Mucosa of gallbladder (tissue), 1 donor: ENCODE measurements at places on chromosomes 5 and 9. TPM values are rescaled to one million over a fixed set of nuclear protein-coding genes. Genes with fewer than 3 reads are reported as not detected.

DNA sequence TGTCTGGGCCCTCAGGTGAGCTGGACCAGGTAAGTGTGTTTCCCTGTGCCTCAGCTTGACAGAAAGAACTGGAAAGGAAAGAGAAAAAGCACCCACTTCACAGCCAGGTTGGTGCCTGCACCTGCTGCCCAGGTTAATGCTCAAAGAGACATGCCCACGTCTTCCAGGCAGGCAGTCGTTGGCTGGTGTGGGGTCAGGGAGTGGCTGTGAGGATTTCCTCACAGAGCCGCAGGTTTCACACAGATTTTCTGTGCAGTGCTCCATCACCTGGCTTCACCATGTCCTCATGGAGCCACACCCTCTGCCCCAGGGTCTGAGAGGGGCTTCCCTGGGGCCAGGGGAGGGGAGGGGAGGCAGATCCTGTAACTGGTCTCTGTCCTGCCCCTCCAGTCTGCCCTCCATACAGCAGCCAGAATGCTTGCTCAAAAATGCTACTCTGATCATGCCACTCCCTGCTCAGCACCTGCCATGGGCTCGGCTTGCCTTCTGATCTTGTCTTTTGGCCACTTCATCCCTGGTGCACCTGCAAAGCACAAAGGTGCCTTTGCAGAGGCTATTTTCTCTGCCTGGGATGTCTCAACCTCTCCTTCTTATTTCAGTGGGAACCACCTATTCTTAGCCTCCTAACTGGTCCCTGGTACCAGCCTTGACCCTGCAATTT, 82.5 kb upstream of the UBTD2 start:
- no peak for DNase-seq

DNA sequence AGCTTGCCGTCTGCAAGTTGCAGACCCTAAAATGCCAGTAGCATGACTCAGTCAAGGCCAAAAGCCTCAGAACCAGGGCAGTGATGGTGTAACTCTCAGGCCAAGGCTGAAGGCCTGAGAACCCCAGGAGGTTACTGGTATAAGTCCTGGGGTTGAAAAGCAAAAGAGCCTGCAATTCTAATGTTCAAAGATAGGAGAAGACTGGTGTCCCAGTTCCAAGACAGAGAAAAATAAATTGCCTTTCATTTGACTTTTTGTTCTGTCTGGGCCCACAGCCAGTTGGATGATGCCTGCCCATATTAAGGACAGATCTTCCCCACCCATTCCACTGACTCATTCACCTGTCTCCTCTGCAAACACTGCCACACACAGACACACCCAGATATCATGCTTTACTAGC, 673.2 kb downstream of the CDH18 start:
- DNase-seq = peak; percentile 33

- DNase-seq = no peak
These were observed 78.5 kb downstream of the KIF4B start for GRCh38 chr5:155091768-155092717.

DNA sequence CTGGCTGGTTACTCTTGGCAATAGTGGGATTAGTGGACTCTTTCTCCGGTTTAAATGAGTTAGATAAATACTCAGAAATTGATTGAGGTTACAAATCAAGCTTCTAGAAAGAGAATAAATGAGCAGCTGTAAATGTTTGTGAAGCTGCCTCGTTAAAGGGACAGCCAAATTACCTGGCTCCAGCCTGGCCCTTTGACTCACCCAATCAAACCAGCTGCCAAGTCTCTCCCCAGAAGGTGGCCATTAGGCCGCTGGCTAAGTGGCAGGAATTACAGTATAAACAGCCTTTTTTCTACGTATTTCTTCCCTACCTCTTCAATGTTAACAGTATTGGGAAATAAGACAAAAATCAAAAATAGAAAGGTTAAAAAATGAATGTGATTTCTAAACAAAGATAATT, 46.0 kb upstream of the SRFBP1 start:
- no peak for DNase-seq

DNA sequence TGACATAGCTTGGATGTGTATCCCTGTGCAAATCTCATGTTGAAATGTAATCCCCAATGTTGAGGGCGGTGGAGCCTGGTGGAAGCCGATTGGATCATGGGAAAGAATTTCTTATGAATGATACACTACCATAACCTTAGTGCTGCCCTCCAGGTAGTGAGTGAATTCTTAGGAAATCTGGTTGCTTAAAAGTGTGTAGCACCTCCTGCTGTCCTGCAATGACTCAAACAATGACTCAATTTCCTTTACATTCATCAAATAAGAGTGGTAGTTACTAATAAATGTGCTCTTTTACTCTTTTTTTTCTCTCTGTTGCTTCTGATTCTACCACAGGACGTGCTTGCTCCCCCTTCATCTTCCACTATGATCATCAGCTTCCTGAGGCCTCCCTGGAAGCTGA, 1696.0 kb upstream of the CDH9 start:
- no peak for DNase-seq

- no peak for DNase-seq
These were observed 76.1 kb downstream of the HMHB1 start for GRCh38 chr5:143887903-143888665.

DNA sequence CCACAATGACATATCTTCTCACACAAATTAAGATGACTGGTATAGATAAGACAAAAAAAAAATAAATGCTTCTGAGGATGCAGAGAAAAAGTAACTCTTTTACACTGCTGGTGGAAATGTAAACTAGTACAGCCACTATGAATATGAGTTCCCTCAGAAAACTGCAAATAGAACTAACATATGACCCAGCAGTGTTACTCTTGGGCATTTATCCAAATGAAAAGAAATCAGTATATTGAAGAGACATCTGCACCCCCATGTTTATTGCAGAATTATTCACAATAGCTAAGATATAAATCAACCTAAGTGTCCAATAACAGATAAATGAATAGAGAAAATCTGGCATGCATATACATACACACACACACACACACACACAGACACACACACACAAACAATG, 83.0 kb upstream of the FAM174A start:
- no peak for DNase-seq

DNA sequence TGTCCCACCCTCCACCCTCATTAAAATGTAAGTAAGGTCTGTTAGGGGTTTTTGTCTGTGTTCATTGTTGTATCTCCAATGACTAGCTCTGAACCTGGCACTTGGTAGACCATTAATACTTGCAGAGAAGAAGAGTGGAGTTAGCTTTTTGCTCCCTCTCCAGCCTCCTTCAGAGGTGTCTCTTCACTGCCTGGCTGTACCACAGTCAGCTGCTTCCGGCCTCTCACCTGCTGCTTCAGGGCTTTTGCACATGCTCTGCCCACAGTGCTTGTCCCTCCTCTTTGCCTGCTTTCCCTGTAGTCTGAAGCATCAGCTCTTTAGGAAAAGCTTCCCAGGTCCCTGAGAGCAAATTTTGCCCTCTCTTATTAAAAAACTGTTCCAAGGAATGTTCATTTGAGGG, 83.6 kb downstream of the SNX24 start:
- DNase-seq = no peak

- DNase-seq = no peak
These were observed 94.5 kb downstream of the PLPP1 start for GRCh38 chr5:55440188-55440646.

DNA sequence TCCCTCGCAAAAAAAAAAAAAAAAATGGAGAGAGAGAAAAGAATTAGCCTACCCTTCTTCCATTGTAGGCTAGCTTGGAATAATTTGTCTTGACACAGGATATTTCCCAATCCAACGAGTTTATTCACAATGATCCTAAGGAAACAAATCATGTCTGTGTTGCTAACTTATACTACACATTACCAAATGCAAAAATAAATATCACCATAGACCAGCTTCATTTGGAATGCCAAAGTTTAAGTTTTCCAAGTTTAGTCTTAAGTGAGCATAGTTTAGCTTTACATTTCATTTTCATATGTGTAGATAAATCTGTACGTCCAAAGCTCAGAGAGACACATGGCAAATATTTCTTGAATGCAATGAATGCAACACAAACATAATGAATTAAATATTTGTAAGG, 1106.2 kb upstream of the DMAC1 start:
- DNase-seq = no peak

DNA sequence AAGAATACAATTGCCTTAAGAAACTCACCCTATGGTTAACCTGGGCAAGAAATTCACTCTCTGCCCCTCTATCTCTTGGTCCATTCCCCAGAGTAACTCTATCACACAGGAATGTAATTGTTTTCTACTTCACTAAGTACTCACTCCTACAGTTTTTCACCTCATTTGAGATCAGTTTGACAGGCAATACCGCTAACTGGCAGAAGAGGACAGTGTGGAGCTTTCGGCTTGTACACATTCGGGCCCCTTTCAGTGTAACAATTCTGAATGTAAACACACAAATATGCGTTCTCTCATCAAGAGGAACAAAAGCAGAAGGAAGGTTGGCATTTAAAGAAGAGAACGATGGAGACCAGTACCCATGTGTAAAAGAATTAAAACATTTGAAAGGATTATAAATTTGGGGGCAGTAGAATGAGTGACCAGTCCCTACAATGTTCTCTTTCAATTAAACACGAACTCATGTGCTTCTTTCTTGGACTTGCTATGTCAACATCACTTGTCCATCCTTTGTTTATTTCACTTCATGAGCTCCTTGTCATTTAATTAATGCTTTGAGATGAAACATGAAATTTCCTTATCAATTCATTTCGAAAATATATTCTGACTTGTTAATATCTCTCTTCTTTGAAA, 188.5 kb upstream of the GRAMD2B start:
- DNase-seq = no peak

DNA sequence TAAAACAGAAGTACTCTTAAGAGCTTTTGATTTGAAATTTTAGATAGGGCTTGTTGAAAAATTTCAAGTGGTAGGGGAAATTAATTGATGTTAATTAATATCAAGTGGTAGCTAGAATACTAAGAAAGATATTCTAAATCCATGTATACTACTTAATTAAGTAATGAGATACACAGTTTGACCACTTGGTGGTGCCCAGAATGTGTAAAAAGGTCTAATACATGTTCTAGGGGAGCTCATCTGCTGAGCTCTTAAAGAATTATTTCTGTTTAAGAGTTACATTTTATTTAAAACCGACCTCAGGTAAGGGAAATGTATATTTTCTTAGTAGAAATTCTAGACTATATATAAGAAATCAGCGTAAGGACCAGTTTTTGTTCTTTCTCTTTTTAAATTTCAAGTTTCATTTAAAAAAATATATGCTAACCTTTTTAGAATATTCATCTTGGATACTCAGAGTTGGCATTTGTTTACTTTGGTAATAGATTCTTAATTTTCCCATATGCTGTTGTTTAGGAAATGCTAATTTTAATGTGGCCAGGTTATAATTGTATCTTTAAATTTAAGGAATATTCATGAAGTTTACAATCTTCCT, 61.5 kb downstream of the LNPEP start:
- DNase-seq = no peak

GRCh38 chr9:128203707-128204551, 750 bp downstream of the DNM1 start:
- no peak for DNase-seq

- no peak for DNase-seq
These were observed 94.9 kb upstream of the NR4A3 start for GRCh38 chr9:99726758-99727157.

- peak; percentile 21 for DNase-seq
These were observed 70.3 kb upstream of the MAP1B start for GRCh38 chr5:72036951-72037350.

DNA sequence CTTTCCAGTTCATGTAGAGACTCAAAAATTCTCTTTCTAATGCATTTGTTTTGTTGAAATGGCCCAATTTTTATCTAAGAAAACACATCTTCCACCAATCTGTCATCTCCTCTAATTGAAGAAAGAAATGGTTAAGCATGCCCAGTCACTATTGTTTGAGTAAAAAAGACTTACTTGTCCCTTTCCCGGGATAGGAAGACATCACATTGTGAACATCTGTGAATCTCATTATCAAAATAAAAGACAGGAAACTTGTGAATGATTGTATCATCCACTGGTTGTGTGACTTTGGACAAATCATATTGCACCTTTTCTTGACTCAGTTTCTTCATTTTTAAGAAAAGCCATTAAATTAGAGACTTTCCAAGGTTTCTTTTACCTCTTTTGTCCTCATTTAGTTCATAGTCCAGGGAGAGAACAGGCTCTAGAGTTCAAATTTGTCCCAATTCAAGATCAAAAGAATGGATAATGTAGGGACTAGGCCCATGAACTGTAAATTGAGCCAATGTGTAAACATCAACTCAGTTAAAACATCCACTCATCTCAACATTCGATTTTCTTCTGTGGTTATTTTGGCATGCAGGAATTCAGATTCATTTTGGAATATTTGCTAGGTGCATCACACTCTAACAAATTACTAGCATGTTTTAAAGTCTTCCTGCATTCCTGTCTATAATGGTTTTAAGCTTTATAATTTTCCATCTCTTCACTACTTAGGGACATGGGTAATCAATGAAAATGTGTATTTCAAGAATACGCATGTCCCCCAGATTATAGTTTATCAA, 838.0 kb upstream of the WWC1 start:
- no peak for DNase-seq

Gene PRDM9
- total RNA-seq = not detected

Gene SKP1
- 340 TPM for total RNA-seq

Gene TAS2R1
- not detected for total RNA-seq

Gene FOXD4
- 0.43 TPM for total RNA-seq
